Activated CD4-positive, CD25-positive, alpha-beta regulatory T cell treated with anti-CD3 and anti-CD28 coated beads, Interleukin-2, amount 50 U/mL, for 24 hours (primary cell): ENCODE measurements at places on chromosomes 5 and 9.

DNA sequence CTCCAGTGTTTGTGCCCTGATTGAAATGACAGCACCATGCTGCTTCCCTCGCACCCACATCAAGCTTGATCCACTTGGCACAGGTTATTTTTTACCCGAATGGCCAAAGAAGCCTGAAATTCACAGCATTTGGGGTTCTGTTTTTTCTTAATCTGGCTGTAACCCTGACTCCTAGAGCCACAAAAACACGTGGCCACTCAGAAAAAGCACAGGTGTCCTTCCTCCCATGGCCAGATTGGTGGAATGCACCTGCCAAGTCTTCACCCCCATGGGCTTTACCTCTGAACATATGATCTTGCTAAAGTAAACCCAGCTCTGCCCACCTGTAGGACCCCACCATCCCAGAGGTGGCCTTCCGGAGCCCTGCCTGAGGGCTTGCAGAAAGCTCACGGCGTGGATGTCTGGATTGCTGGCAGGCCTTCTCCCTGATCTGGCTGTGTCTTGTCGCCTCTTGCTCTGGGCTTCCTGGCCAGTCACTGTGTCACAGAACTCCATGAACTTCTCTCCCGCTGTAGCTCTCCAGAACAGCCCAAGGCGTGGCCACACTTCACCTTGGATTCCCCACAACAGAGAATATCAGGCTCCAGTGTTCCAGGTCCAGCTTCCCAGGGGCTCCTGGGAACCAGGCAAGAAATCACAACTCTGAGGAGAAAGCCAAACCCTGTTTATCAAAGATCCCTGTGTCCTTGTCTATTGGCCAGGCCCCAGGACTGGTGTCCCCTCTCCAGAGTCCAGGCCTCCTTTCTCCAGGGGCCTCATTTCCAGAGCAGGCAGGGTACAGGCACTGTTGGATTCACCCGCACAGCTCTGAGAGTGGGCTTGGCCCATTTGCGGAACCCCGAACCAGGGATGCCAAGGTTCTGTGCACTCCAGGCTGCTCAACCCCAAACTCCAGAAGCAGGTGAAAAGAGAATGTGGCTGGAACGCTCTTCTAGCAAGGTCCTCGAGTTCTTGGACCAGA is 272.5 kb downstream of the SYK start:
- no peak for ATAC-seq

DNA sequence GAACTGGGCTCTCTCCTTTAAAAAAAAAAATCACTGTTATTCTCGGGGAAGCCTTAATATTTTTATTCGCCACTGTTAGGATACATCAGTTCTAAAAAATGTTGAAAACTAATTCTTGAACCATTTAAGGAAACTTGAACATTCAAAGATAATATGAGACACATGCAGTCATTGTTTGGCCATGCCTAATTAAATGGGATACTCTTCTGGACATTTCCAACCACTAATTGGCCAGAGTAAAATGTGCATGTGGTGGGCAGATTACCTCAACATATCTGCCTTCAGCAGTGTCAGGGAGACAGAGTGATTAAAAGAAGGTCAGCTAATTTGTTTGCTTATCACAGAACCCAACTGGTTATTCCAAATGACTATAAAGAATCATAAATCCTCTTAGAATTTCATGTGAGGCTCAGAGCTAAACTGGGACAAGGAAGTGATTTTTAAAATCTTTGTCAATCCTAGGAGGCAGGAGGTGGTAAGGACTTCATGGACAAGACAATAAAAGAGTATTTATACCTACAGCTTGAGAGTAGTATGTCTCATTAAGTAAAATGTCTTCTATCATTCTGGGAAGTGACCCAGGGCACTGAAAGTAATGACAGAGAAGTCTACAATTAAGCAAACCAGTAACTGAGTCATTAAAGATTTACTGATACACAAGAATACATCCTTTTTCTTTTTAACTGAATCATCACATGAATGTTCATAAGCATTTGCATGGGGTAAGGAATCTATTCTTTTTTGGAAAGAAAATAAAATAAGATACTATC is 242.9 kb upstream of the TRPM3 start:
- ATAC-seq: no peak

GRCh38 chr5:142800776-142801494 is 30.8 kb downstream of the ARHGAP26 start:
- peak; percentile 86 for ATAC-seq

- no peak for ATAC-seq
Observed at GRCh38 chr5:58498340-58498942, 7.2 kb downstream of the GAPT start.

DNA sequence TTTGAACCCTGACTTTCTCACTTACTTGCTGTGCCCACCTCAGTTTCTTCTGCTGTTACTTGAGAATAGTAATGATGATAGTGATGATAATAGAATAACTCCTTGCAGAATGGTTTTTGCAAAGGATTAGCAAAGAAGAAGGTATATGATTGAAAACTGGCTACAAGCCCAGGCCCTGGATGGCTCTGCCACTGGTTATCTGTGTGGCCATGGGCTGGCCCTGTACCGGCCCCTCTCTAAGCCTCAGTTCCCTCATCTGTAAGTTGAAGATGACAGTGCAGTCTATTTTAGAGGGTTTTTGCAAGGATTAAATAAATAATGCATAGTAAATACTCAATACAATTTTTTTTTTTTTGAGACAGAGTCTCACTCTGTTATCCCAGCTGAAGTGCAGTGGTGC is 6.2 kb downstream of the TTLL11 start:
- no peak for ATAC-seq

DNA sequence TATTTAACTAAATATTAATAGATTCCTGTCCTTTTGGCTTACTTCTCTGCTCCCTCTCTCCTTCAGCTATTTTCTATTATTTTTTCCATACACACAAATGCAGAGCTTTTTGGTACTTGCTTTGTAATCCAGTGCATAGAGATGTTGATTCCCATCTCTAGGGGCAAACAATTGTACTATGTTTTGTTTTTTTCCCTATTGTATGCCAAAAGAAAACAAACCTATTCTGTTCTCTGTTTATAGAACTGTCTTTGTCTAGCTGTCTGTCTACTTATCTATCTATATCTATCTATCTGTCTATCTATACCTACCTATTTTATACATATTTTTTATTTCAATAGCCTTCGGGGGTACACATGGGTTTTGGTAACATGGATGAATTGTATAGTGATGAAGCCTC is 121.6 kb upstream of the LIFR start:
- no peak for ATAC-seq

GRCh38 chr5:134146651-134147518 is 29.9 kb downstream of the SKP1 start:
- no peak for ATAC-seq

GRCh38 chr5:178531786-178532185 is 58.4 kb downstream of the COL23A1 start:
- no peak for ATAC-seq

DNA sequence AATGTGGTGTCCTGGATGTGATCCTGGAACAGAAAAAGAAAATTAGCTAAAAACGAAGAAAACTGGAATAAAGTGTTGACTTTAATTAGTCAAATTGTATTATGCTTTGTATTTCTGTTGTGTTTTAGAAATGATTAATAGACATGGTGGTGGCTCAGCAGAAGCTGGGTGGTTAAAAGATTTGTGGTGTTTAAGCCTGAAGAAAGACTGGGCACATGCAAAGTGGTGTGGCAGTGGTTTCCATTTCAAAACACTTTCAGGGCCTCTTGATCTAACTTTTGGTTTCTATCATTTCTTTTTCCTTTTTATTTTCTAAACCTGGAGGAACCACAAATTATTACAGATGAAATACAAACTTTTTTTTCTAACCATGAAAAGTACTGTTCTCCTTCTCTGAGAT is 44.1 kb downstream of the ADGRV1 start:
- no peak for ATAC-seq

DNA sequence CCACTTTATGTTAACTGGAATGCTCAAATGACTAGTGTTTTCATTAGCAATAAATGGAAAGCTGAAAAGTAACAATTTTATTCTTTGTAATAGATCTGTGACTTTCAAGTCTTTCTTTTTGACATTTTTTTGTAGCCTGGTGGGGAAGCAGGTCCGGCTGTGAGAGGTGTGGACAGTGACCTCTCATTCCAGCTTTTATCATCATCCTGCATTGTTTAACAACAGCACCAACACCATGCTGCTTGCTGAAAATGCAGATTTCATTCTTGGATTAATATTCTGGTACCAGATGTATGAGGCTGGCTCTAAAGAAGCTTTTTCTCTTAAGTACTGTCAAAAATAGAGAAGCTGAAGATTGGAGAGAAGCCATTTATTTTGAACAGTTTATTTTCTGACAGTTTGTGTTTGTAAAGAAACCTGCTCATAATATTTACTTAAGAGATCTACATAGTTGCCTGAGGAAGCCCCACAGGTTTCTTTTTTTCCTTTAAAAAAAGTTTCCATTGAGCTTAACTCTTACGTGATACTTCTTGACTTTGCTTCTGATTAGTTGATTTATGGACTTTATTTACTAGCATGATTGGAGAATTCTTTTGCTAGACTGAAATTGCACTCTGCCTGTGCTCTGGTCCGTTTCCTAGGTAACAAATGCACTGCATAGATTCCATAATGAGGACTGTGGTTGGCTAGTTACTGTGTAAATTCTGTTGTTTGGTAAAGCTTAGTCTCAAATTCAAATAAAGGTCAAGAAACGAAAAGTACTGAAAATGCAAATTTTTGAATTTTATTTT is 3.4 kb downstream of the KIAA1958 start:
- ATAC-seq: no peak

GRCh38 chr5:146490089-146490843 is 25.7 kb downstream of the GPR151 start:
- ATAC-seq: no peak

DNA sequence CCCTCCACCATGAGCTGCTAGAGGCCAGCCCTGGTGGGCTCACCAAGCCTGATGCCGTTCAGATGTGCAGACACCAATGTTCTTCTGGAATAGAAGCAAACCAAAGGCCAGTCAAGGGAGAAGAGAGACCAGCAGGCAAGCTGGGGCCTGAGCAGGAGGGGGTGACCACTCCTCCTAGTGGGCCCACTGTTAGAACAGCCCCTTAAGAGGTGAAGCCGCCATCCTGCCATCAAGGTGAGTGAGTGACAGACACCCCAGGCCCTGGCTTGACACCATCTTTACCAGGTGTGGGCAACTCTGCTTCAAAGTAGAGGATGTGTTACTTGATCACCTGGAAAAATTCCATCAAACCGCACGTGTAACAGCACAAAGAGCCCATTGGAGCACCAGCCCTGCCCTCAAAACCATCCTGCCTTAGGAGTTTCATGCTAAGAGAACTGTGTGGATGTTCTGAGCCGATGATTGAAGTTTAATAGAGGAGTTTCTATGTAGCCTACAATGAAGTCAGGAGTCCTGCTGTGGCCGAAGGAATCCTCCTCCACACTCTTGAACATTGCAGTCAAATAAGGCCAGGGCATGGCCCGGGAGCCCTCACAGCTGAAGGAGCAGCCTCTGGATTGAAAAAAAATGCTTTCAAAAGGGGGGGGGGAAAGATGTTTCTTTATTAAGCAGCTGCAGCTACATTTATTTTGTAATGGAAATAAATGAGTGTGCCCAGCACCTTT is 20.8 kb downstream of the AMBP start:
- ATAC-seq: no peak
